ENCODE measurements at places on chromosomes 12 and 14.
A peak's percentile ranks its signal among the peaks of the same experiment; 100 is the strongest.

GRCh38 chr14:31895206-31895605, 181.9 kb upstream of the ARHGAP5 start:
- no peak for DNase-seq

GRCh38 chr12:33634544-33634943, 194.9 kb upstream of the SYT10 start:
- no peak for DNase-seq

GRCh38 chr12:81174664-81175063, 96.8 kb downstream of the ACSS3 start:
- DNase-seq = no peak

DNA sequence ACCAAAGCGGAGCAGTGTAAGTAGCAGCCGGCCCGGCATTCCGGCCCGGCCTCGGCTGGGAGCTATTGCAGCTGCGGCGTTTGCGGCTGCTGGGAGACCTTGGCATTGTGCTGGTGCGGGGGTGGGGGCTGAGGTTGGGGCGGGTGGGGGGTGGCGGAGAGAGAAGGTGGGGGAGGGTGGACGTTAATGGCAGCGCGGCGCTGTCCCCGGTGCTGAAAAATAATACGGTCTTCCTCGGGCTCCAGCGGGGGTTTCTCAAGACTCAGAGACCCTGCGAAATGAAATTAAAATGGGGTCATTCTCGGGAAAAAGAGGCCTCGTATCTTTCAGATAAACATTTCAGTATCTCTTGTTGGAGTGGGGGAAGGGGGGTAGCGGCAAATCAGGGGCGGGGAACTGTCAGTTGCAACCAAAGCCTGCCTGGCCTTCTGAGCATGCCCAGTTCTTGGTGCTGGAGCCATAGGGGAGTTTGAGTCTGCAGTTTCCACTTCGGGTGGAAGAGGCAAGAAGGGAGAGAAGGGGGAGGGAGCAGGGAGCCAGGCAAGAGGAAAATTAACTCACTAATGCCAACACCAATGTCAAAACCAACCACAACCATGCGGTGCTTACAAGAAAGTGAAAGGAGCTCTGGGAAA, 414 bp downstream of the UNC79 start:
- no peak for DNase-seq

DNA sequence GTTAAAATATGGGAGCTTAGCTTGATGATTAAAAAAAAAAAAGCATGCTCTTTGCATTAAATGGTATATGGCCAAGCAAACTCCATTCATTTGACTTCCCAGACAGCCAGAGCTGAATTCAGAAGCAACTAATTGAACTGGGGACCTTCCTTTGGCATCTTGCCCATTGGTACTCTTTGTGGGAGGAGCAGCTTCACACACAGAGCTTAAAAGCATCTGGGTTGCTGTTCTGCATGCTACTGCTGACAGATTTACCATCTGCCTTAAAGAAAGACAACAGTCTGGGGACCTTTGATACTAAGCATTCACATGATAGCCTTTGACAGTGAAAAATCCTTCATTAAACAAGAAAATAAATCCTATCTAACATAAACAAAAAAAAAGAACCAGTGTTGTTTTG, 977.9 kb downstream of the TMTC2 start:
- no peak for DNase-seq

DNA sequence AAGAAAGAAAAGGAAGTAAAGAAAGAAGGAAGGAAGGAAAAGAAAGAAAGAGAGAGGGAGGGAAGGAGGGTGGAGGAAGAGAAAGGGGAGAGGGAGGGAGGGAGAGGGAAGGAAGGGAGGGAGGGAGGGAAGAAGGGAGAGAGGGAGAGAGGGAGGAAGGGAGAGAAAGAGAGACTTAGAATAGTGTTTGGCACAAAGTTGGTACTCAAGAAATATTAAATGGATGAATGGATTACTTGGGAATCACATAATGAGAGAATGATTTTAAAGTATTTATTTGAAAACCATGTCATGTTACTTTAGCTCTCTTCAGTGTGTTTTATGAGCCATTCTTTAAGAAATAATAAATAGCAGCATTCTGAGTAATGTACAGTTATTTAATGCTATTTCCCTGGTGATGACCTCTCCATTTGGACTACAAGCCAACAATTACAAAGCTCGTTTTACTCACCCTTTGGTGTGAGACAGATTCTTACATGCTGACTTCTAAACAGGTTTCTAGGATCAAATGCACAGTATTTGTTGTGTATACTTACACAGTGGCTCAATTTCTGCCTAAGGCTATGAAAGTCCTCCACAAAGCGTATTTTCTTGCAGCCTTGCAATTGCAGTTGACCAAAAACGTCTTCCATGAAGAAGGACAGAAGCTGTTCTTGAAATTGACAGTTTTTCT, 861 bp downstream of the IL26 start:
- no peak for DNase-seq

GRCh38 chr12:1421091-1421846, 173.1 kb downstream of the FBXL14 start:
- peak; percentile 24 for DNase-seq

- DNase-seq = no peak
These were observed 237.1 kb downstream of the SLC41A2 start for GRCh38 chr12:104721039-104721405.

DNA sequence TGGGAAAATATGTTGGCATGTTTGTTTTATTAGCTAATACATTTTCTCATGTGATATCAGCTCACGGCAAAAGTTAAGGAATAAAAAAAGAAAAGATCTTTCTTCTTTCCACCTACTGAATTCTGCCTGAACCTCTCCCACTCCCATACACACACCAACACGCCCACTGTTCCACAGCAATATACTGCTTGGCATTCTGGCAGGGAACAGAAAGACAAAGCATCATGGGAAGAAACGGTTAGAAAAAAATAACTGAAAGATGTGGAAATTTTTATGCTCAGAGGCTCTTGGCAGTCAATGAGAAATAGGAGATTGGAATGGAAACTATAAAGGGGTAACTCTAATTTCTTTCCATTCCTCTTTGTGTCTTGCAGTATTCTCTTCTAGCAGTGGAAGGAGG, 268.5 kb downstream of the FOXG1 start:
- no peak for DNase-seq

DNA sequence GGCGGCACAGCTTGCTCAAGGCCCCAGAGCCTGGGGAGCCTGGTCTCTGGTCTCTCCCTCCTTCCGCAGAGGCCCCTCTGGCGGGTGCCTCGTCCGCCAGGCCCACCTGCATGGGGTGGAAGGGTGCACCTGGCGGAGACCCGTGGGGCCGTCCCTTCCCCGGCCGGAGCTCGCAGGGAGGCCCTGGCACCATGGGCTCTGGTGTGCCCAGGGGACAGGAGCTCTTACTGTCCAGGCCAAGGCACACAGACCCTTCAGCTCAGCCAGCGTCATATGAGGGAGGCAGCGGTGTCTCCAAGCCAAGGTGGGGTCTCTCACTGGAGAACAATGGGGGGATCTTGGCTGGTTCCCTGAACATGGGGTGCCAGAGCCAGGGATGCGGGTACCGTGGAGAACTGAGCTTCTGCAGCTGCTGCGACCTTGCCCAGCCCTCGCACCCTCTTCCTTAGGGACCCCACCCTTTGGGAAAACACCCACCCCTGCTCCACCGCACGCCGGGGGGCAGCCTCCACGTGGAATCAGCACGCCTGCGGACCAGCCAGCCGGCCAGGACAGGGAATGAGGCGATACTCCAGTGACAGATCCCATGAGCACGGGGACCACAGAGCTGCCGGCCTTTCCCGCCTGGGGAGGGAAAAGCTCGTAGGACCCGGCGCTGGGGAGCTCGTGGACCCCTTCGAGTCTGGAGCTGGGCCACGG, 25.7 kb upstream of the GALNT9 start:
- no peak for DNase-seq

- DNase-seq = peak; percentile 67
These were observed 19.3 kb upstream of the KRT7 start for GRCh38 chr12:52213564-52214420.

- DNase-seq = no peak
These were observed 100.3 kb upstream of the FAR2 start for GRCh38 chr12:29048787-29049186.

GRCh38 chr12:116594325-116595038, 35.3 kb downstream of the MAP1LC3B2 start:
- DNase-seq = peak; percentile 39

DNA sequence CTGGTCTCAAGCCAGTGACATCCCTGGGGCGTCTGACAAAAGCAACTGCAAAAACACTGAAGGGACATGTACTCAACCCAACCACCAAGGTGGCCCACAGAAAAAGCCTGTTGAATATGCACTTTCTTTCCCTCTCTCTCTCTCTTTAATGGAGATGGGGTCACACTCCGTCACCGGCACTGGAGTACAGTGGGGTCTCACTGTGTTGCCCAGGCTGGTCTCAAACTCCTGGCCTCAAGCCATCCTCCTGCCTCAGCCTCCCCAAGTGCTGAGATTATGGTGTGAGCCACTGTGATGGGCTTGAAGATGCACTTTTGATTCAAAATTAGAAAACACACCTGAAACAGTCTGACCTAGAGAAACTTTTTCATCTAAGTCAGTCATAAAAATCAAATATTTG, 7.2 kb upstream of the CD27 start:
- no peak for DNase-seq

GRCh38 chr12:92223481-92223880, 77.8 kb upstream of the BTG1 start:
- DNase-seq = no peak

DNA sequence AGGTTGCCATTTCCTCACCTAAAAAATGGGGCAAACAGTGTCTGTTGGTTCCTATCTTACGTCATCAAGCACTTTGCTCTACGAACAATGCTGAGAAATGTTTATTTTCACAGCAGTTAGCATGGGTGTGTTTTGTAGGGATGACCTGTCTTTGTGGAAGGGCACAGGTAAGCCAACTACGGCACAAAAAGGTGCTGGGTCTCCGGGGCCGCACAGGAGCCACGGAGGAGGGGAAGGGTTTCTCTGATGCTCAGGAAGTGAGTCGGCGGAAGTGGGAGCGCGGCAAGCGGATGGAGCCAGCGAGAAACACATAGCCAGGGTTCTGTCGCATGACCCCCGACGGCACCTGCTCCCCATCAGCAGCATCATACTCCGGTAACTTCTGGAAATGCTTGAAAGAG, 65.6 kb upstream of the TCL1B start:
- DNase-seq = no peak

DNA sequence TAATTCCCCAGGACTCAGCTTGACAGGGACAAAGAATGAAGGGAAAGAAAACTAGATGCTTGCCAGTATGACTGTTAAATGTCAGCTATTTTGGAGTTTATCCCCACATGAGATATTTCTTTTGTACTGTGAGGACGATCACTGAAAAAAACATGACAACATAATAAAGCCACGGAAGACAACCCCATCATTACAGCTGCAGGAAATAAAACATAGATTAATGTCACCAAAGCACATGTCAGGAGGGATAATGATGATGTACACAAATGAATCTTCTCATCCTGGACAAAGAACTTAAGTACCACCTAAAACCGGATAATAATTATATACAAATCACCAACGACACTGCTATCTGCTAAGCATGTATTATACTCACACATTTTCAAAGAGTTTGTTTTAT, 84.6 kb upstream of the GRIP1 start:
- no peak for DNase-seq

- DNase-seq = peak; percentile 45
These were observed 20.1 kb downstream of the APOBEC1 start for GRCh38 chr12:7645395-7646177.

DNA sequence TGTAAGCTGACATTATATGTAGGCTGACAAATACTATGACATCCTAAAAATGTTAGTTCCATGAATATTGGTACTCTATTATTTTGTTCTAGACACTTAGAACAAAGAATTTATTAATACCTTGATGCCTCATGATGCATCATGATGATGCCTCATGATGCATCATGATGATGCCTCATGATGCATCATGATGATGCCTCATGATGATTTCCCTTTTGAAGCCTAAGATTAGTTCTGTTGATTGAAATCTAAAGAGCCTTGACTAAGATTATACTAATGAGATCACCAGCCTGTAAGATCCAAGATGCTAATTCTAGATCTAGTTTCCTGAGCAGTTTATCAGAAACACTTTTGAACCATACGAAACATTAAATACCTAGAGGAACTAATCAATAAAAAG, 4.6 kb upstream of the CEP128 start:
- DNase-seq = no peak

GRCh38 chr12:27244689-27245488, 803 bp downstream of the STK38L start:
- DNase-seq = no peak

DNA sequence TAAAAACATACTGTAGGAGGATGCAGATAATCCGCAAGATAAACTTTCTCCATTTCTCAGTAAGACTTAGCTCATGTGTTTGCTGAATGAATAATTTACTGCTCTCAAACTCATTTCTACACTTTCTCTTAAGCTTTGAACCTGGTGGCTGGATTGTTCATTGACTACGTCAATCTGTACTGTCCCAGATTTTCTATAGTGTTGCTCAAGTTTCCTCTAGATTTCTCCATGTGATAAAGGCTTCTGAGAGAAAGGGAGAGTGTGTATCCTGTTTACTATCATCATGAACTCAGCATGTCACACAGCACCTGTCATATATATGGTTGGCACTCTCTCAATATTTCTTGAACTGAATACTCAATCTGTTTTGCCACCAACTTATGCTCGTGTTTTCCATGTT, 518.0 kb upstream of the TBX3 start:
- no peak for DNase-seq

DNA sequence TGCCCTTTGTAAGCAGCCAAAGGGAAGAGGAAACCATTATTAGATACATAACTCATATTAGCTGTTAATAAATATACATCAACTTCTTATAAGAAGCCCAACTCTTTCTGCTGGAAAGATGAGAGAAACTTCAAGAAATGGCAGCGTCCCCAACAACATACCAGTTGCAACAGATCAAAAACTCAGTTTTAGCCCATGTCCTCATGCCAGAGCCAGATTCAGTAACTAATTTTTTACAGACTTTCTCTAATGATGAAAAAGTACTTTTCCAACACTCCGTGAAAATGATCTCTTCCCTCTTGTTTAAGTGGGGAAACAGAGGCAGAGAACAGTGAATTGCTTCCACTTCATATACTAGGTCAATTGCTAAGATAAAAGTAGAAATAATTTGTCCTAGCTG, 206.8 kb upstream of the NUDT4 start:
- no peak for DNase-seq

DNA sequence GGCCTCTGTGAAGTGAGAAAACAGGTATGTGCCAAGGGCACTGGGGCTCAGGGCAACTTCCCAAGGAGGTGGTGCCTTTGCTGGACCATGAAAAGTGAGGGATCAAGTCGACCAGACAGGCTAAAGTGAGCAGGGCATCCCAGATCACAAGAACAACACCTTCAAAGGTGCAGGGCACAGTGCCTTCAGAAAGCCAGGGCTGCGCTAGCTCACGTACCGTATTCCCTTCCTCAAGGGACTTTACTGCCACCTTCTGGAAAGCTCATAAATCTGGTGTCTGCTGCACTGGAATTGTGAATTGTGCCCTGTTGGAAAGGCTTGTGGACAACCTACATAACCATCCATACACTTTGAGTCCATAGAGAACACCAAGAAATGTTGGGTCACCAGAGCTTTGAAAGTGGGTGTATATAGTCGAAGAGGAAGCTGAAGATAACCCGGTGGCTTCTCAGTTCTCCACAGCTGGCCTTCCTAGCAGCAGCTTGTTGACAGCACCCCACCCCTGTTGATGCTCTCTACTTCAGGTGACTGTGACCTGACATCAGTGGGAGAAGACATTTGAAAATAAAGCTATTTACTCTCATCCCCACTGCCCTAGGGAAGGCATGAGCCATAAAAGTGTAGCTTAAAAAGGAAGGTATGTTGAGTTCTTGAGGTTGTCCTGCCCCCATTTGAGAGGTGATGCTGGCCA, 24.5 kb downstream of the FIGNL2 start:
- DNase-seq = peak; percentile 44
